ENCODE measurements at places on chromosomes 7 and 10.

GRCh38 chr7:55189878-55190436 is 171.1 kb downstream of the EGFR start:
- no peaks in the 10 kb centered on the region for H3K4me1 ChIP-seq
- DNase-seq: no peak
- peaks cover 3% of the 10 kb centered on the region for H3K27me3 ChIP-seq
- no peak overlapping the region for H3K4me3 ChIP-seq
- H3K27ac ChIP-seq: no peak overlapping the region
- no peaks in the 10 kb centered on the region for H3K36me3 ChIP-seq

GRCh38 chr10:8332730-8333111 is 278.2 kb downstream of the GATA3 start:
- peak overlapping the region; percentile 89 for H3K27ac ChIP-seq
- H3K36me3 ChIP-seq: peaks cover 9% of the 10 kb centered on the region
- DNase-seq: no peak
- H3K4me3 ChIP-seq: peak overlapping the region; percentile 67
- H3K4me1 ChIP-seq: peaks cover 68% of the 10 kb centered on the region
- H3K27me3 ChIP-seq: no peaks in the 10 kb centered on the region

DNA sequence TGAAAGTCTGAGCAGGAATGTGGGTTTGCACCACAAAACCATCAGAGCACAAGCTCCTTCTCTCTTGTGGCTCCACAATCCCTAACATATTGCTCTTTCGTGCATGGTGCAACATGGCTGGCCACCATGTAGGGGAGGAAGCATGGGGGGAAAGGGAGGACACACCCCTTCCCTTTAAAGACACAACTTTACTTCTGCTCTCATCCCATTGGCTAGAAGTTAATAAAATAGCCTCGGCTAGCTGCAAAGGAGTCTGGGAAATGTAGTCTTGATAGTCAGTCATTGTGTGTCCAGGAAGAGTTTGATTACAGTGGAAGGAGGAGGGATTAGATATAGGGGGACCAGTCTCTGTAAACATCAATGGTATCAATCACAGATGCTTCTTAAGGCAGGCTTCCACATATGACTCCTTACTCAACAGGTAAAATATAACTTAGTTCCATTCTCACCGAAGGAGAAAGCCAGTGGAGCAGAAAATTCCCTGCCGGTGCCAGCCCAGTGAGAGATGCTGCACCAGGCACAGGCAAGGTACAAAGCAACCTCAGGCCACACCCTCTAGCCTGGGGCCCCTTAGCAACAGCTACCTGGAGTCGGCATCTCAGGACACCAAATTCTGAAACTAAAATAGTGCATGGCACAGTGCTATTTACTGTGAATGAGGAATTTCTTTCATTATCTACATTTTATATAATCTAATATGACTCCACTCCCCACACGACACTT is 124.7 kb upstream of the CTBP2 start:
- H3K27me3 ChIP-seq: no peaks in the 10 kb centered on the region
- H3K27ac ChIP-seq: no peak overlapping the region
- DNase-seq: no peak

DNA sequence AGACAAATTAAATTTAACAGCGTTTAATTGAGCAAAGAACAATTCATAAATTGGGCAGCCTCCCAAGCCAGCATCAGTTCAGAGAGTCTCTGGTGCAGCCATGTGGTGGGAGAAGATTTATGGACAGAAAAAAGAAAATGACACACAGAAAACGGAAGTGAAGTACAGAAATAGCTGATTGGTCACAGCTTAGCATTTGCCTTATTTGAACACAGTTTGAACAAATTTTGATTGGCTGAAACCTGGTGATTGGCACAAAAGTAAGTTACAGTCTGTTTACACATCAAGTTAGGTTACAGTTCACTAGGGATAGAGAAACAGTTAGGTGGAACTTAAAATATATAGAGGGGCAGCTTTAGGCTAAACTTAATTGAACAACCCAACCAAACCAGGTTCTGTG is 720.1 kb downstream of the TYW1 start:
- H3K36me3 ChIP-seq: no peaks in the 10 kb centered on the region
- no peak overlapping the region for H3K27ac ChIP-seq
- no peaks in the 10 kb centered on the region for H3K27me3 ChIP-seq
- H3K4me3 ChIP-seq: no peak overlapping the region

DNA sequence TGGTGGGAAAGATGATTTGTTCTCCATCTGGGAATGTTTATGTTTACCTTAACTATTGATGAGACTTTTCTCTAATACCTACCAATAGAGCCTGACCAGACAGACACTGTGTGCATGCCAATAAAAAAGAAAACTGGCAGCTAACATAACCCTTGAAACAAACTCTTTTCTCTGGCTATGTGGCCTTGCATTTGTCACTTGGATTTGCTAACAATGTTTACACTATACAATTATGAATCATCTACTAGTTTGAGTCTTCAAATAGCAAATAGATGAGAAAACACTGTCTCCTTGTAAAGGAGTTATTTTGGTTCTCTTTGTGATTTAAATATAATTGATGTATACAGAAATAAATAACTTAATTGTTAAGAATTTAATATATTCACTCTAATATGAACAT is 273.1 kb downstream of the SEMA3D start:
- H3K36me3 ChIP-seq: no peaks in the 10 kb centered on the region
- H3K4me1 ChIP-seq: no peaks in the 10 kb centered on the region
- no peak for DNase-seq
- H3K27me3 ChIP-seq: no peaks in the 10 kb centered on the region

GRCh38 chr10:118057361-118057760 is 10.6 kb upstream of the RAB11FIP2 start:
- no peak overlapping the region for H3K4me3 ChIP-seq
- no peaks in the 10 kb centered on the region for H3K4me1 ChIP-seq
- no peak for DNase-seq
- H3K36me3 ChIP-seq: no peaks in the 10 kb centered on the region
- H3K27me3 ChIP-seq: peaks cover 18% of the 10 kb centered on the region
